Renal cortical epithelial cell (primary cell): ENCODE measurements at places on chromosomes 7 and 10. TPM values are rescaled to one million over a fixed set of nuclear protein-coding genes. Genes with fewer than 3 reads are reported as not detected.
A peak's percentile ranks its signal among the peaks of the same experiment; 100 is the strongest.

MUC3A gene
- total RNA-seq: 0.75 TPM in 1 of 2 replicates, not detected in the other

NOS3 gene
- total RNA-seq: 0.15 and 0.35 TPM in 2 replicates

ELOVL3 gene
- total RNA-seq: 0.69 and 1.3 TPM in 2 replicates

STEAP1B gene
- 2.0 and 2.1 TPM in 2 replicates for total RNA-seq

HMX3 gene
- total RNA-seq: not detected in 2 replicates

AGMO gene
- 0.05 and 0.35 TPM in 2 replicates for total RNA-seq

GDF2 gene
- total RNA-seq: not detected in 2 replicates

PVRIG gene
- not detected in 2 replicates for total RNA-seq

RPP30 gene
- total RNA-seq: 26.5 and 45.7 TPM in 2 replicates

CHAT gene
- total RNA-seq: not detected in 2 replicates

KIAA1549 gene
- 1.0 and 10.1 TPM in 2 replicates for total RNA-seq

CALML5 gene
- total RNA-seq: not detected in 2 replicates

SHOC2 gene
- total RNA-seq: 63.4 and 79.0 TPM in 2 replicates

SFRP4 gene
- 1.0 and 2.4 TPM in 2 replicates for total RNA-seq

GIMAP8 gene
- total RNA-seq: 0.15 and 0.17 TPM in 2 replicates

COL17A1 gene
- total RNA-seq: 0.89 and 3.3 TPM in 2 replicates

TAF5 gene
- 2.6 and 4.9 TPM in 2 replicates for total RNA-seq

DNA sequence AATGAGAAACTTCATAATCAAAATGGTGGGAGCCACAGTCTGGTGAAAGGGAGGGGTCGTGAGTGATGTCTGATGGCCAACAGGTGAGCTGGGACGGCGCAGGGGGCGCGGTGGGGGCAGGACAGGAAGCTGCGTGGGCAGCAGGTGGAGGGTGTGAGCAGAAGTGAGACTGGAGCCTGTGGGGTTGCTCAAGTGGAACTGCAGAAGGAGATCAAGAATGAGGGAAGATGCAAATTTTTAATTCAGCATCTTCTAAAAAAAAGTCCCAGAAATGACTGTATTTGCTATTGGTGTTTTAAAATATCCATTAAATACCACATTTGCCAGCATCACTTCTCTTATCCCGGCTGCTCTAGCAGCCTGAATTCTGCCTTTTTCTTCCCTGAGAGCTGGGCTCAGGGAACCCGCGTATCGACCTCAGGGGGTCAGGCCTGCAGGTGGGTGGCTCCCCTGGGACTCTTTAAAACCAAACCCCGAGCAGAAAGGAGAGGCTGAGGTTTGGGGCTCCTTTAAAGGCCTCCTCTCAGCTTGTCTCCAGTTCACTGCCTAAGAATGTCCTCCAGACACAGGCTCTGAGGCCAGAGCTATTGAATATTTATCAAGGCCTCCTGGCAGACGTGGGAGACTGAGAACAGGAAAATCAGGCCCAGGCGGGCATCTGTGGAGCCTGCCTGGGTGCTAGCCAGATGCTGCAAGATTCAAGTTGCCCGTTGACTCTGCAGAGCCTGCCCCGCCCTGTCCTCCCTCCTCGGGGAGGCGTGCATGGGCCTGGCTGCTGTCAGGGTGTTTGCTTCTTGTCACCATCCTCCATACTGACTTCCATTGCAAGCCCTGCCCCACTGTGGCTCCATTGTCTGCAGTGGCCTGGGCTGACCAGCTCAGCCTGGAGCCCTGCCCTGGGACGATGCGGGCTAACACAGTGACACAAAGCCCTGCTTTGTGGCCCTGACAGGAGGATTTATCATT lies 53.9 kb downstream of the SYPL1 start:
- DNase-seq: peak; percentile 66

DNA sequence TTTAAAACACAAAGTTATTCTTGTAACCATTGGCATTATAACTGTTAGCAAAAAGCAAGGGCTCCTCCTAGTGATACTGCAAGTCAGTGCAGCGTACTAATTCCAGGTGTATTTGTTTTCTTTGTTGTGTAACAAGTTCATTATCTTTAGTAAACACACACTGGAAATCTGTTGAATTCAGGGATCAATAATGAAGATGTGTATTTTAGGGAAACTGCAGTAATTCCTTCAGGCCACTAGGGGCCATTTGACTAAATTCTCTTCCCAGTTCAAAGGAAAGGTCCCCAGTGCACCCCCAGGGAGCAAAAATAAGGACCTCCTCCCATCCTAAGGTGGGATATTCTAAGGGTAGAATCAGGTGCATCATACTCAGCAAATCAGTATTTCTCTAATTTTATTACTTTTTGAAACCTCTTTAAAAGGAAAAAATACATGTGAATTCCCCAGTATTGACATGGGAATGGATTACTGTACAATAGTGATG lies 158.6 kb upstream of the LYZL1 start:
- DNase-seq: peak; percentile 61

DNA sequence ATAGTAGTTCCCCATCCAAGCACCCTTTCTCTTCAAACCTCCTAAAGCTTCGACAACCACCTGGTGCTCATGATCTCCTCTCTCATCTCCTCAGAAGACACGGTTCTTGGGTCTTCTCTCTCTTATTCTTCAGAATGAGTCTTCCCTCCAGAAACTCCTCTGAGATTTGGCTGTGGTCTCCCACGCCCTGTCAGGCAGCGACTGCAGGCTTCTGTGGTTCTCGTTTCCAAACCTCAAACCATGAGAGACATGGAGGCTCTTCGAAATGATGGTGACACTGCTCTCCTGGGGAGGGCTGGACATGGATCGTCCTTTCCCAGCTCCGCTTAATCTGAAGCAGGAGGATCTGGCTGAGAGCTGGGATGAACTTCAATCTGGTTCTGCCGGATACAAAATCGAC lies 78.6 kb upstream of the PITRM1 start:
- DNase-seq: no peak

DNA sequence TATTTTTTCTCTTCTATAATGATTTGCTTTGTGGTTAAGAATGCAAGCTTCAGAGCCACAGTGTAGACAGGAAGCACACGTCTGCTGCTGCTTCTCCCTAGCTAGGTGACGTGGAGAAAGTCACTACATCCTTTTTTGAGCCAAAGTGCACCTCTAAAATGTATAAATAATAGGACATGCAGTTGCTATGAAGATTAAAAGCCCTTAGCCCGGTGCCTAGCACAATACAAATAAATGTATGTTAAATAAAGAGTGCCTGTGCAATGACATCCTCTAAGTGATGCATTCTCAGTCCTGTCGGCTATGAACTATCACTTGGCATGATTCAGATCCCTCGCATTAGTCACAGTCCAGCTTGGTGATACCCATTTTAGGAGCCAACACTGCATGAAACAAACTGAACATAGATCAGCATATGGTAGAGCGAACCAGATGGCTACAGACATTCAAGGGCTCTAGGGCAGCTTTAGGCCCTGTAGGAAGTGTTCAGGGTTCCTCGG lies 4.8 kb upstream of the TRDMT1 start:
- peak; percentile 60 for DNase-seq

GRCh38 chr10:127186813-127187212 lies 9.6 kb downstream of the INSYN2A start:
- no peak for DNase-seq

- no peak for DNase-seq
Observed at GRCh38 chr10:99529591-99530107, 3.1 kb upstream of the NKX2-3 start.

DNA sequence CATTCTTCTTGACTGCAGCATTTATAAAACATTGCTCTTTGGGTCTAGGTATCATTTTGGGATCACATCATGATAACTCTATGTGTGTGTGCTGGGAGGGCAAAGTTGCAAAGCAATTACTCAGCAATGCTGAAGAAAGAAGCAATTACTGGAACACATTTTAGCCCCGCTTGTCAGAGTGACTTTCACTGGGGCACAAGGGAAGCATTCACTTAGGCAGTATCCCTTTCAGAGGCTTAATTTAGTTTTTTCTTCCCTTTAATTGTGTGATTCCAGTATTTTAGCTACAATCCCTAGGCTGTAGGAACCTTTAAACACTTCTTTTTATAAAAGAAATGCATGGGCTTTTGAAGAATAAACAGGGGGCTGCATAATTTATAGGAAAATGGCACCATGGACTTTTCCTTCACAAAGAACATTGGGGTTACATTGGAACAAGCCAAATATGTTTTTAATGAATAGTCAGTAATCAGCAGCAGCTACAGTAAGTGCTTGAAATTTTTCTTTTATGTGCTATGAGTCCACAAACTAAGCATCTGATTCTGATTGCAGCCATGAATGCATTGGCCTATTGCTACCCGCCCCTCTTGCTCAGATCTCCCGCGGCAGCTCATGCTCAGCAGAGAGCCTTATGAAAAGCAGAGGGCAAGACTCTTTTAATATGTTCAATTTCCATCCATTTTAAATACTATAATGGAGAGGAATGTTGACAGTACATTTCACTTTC lies 51.2 kb upstream of the NXPH1 start:
- no peak for DNase-seq

GRCh38 chr10:8069627-8070026 lies 15.1 kb downstream of the GATA3 start:
- no peak for DNase-seq

DNA sequence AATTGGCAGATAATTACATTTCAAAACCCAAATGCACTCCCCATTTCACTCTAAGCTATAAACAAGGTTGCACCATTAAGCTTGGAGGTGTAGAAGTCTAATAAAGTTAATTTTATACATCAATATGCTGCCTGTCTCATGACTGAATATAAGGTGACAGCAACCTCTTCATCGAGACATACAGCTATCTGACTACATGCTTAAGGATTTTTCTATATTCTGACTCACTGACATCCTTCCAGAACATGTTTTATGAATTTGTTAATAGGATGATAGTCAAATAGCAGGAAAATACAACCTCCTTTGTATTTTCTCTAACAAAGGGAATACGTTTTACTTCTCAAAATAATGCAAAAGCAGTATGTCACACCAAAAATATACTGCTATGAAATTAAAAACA lies 76.6 kb downstream of the NRBF2 start:
- no peak for DNase-seq

- no peak for DNase-seq
Observed at GRCh38 chr7:106083717-106084116, 28.4 kb downstream of the SYPL1 start.

DNA sequence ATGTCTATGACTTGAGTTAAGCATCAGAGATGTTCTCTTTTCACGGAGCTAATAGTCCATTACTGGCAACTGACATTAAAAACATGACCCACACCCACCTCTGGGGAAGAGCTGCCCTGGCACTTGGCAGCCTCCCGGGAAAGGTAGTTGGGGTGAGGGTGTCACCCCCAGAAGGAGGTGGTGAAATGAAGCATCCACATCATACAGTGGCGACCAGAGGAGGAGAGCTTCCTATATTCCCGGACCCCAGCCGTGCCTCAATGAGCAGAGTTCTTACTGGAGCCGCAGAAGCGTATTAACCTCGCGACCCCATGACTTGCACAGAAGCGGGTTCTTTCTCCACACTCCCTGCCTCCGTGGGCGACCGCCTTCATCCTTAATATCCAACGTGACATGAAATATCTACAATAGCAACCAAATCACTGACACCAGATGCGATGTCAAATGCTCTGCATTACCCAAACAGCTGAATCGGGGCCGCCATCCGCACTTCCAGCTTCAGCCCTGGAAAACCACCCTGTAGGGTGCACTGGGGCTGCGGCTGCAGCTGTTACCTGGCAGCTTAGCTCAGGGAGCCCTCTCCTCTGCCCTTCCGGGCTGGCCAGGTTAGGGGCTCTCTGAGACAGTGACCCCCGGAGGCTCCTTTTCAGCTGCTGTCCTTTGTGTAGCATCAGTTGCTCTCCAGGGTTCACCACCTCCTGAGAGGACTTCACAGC lies 103.1 kb upstream of the PARD3 start:
- no peak for DNase-seq

- no peak for DNase-seq
Observed at GRCh38 chr10:71632200-71632820, 87.3 kb downstream of the C10orf105 start.

- no peak for DNase-seq
Observed at GRCh38 chr7:151429560-151430331, 10.2 kb downstream of the CRYGN start.

GRCh38 chr7:121938429-121938996 lies 65.6 kb downstream of the PTPRZ1 start:
- no peak for DNase-seq

GRCh38 chr10:98295401-98295811 lies 27.4 kb upstream of the LOXL4 start:
- no peak for DNase-seq

- DNase-seq: peak; percentile 100
Observed at GRCh38 chr7:94183289-94183749, 179.2 kb upstream of the BET1 start.

DNA sequence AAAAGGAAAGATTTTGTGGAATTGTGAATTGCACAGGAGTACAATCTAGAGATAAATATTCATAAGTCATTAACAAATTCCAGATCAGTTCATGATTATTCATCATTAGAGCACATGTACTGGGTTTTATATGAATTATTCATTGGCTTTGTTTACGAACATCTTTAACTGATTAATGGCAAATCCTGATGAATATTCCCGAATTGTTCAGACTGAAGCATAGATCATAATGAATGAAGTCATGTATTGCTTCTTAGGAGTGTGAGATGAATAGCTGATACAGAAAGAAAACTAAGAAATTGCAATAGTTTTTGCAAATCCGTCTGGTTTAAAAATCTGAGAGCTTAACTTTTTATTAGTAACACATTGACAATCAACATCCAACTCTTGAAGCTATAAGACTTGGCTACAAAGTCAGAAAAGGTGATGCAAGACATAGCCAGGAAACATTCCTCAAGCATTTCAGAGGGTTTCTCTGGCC lies 183.6 kb upstream of the DGKB start:
- DNase-seq: peak; percentile 94

GRCh38 chr7:116598278-116598677 lies 73.4 kb downstream of the CAV1 start:
- peak; percentile 29 for DNase-seq

DNA sequence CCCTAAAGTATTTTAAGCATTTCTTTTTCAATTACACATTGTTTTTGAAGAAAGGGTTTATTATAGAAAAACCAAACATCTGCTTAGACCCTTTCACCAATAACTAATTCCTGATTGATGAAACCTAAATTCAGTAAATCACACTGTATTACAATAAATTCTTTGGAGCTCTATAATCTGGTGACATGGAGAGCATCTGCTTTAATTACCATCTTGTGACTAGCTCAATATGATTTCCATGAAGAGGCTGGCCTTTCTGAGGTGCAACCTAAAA lies 9.7 kb downstream of the HYCC1 start:
- no peak for DNase-seq

- peak; percentile 20 for DNase-seq
Observed at GRCh38 chr10:106506526-106507283, 657.8 kb downstream of the SORCS1 start.

GRCh38 chr7:13151978-13152377 lies 464.5 kb downstream of the ARL4A start:
- DNase-seq: peak; percentile 19

- no peak for DNase-seq
Observed at GRCh38 chr7:158043551-158044481, 543.8 kb downstream of the PTPRN2 start.

DNA sequence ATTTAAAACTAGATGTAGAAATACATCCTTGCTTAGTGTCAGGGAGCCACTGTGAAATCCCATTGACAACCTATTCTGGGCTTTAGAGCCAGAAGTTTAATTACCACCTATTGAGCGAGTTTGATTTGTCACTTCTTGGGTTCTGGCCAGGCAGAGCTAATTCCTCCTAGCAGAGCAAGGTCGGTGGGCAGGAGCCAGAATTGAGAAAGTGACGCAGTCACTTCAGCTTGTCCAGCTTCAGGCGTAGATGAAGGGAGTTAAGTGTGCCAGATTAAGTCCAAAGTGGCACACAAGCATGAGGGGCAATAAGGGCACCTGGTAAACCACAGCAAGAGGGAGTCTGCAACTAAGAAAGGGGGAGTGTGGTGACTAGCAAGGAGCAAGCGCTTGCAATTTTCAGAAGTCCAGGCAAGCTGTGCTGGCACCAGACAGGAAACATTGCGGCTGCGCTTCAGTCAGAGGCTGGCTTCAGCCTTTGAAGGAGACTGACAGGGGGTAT lies 119.4 kb downstream of the ST7 start:
- DNase-seq: peak; percentile 77

GRCh38 chr7:44201813-44202212 lies 1.0 kb downstream of the YKT6 start:
- no peak for DNase-seq
